ENCODE measurements at places on chromosomes 3 and 15.

DNA sequence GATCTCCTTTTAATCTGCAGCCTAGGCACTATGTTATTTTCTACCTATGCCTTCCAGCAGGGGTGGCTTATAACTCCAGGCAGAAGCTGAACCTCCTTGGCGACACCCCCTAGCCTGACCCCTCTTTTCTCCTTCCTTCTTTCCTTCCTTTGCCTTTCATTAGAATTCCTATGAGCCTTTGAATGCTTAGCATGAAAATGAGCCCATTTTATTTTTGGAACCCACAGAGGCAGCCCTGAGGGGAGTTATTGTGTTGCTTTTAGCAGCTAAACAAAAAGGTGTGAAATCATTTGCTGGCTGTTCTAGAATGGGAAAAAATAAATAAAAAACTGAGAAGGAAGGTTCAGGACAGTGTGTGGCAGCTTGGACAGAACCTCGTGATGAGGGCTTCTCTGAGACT is 164.6 kb upstream of the ICE2 start:
- DNase-seq = no peak

DNA sequence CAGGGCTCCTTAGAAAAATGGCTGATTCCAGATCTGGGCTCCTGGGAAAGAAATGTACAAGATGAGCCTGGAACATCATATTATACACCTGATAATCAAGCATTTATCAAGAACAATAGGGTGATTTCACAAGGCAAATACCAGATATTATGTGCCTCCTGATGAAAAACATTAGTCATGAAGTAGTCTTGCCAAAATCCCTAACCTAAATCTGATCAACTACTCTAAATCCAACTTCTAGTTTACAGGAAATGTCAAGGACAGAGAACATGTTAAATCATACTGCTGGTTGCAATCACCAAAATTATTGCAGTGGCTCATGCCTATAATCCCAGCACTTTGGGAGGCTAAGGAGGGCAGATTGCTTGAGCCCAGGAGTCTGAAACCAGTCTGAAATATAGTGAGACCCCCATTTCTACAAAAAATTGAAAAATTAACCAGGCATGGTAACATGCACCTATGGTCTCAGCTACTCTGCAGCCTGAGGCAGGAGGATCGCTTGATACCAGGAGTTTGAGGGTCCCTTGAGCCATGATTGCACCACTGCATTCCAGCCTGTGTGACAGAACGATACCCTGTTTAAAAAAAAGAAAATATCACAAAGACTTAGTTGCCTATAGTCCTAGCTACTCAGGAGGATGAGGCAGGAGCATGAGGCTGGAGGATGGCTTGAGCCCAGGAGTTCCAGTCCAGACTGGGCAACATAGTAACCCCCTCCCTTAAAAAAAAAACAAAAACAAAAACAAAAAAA is 34.9 kb upstream of the ATP13A3 start:
- no peak for DNase-seq

- peak; percentile 13 for DNase-seq
These were observed 436.1 kb downstream of the CHL1 start for GRCh38 chr3:632571-633170.

DNA sequence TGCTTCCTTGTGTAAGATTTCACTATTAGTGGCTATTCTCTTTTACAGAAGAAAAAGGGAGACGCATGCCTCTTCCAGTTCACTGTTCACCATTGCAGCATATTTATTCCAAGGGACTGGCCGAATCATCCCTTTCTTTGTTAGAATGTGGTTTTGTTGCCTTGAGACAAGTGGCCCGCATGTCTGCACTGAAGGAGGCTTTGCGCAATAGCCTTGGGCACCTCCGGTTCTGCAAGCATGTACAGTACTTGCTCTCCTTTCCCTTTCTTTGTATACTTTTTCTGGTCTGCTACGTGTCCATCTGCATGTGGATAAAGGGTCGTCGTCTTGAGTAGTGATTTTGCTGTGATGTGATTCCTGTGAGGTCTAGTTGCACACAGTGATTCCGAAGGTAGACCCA is 43.0 kb downstream of the FLNB start:
- DNase-seq = no peak

GRCh38 chr3:113812854-113813253 is 25.7 kb upstream of the GRAMD1C start:
- no peak for DNase-seq

DNA sequence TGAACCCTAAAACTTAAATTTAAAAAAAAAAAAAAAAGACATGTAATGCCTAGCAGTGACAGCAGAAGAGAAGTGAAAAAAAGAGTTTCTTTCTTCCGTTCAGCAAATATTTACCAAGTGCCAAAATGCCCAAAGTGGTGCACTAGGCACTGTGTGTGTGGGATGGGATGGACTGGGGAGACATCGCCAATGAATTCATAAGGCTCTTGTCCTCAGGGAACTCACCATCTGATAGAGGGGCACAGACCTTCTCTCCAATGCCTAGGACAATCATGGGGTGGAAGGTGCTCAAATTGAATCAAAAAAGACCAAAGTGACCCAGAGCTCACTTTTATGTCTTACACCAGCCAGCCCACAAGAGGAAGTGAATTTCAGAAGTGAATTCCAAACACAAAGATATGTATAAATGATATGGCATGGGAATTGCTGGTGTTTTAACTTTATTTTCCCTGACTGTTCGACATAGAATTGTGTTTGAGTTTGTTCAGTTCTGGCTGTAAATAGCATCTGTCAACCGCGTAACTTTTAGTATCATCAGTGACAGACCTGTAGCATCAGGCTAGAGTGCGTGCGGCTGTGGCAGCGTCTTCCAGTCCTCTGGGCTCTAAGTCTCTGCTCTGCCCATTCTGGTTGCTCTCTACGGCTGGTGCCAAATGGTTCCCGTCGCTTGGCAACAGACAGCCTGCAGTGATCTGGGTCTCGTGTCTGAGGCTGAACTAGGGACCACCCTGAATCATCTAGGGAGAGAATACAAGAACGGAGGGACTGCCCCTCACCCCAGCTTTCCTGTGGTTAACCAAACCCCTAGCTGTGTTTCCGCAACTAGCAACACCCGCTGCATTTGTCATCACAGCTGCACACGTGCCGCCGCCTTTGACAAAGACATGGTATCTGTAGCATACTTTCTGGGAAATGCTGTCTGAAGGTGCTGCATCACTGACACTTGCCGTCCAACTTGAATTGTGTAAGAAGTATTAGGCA is 154.0 kb upstream of the THBS1 start:
- no peak for DNase-seq

GRCh38 chr3:53222183-53222901 is 33.5 kb downstream of the TKT start:
- no peak for DNase-seq

GRCh38 chr3:29203851-29204250 is 77.0 kb upstream of the RBMS3 start:
- no peak for DNase-seq

DNA sequence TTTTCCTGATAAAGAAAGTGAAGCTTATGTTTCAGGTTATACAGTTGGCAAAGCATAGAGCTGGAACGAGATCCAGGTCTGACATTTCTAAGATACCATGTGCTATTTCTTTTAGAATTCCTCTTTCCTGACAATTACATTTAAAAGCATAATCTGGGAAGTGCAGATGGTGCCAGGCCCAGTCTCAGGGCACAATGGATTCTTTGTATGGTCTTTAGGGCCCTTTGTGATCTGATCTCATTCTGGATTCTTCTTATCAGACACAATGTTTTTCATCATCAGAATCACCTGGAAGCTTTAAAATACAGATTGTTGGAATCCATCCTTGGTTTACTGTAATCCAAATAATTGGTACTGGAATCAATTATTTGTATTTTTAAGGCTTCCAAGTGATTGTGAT is 18.6 kb upstream of the GLCE start:
- no peak for DNase-seq

DNA sequence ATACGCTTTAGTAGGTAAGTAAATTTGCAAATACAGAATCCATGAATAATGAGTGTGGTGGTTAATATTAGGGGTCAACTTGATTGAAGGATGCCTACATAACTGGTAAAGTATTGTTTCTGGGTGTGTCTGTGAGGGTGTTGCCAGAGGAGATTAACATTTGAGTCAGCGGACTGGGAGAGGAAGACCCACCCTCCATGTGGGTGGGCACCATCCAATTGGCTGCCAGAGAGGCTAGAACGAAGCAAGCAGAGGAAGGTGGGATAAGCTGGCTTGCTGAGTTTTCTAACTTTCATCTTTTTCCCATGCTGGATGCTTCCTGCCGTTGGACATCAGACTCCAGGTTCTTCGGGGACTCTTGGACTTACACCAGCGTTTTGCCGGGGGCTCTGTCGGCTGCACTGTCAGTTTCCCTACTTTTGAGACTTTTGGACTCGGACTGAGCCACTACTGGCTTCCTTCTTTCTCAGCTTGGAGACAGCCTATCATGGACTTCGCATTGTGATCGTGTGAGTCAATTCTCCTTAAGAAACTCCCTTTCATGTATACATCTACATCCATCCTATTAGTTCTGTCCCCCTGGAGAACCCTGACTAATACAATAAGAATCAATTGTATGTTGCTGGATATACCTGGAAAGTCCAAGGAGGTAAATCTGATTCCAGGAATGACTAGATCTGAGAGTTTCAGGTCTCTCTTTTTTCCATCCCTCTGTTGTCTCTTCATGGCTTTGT is 25.8 kb upstream of the NEDD4 start:
- no peak for DNase-seq

GRCh38 chr3:179666030-179666429 is 13.2 kb downstream of the USP13 start:
- DNase-seq = no peak

- no peak for DNase-seq
These were observed 58.2 kb downstream of the PHLDB2 start for GRCh38 chr3:111917300-111917699.

DNA sequence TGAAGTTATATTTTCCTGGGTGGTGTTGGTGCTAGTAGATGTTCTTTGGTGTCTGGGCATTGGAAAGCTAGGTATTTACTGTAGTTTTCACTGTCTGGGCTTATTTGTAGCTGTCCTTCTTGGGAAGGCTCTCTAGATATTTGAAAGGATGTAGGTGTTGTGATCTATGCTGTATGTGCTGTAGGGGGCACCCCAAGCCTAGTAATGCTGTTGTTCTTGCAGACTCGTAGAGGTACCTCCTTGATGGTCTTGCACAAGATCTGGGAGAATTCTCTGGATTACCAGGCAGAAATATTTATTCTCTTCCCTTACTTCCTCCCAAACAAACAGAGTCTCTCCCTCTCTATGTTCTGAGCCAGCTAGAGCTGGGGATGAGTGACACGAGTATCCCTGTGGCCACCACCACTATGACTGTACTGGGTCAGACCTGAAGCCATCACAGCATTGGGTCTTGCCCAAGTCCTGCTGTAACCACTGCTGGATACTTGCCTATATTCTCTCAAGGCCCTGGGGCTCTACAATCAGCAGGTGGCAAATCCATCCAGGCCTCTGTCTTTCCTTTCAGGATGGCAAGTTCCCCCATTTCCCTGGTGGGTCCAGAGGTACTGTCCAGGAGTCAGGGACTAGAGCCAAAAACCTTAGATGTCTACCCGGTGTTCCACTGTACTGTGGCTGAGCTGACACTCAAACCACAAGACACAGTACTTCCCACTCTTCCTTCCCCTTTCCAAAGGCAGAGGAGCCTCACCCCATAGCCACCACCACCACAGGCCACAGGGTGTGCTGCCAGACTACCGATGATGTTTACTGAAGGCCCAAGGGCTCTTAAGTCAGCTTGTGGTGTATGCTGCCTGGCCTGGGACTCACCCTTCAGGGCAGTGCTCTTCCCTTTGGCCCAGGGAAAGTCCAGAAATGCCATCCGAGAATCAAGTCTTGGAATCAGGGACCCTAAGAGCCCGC is 195.2 kb upstream of the DPPA4 start:
- no peak for DNase-seq

GRCh38 chr15:59473226-59473625 is 35.2 kb downstream of the FAM81A start:
- no peak for DNase-seq

DNA sequence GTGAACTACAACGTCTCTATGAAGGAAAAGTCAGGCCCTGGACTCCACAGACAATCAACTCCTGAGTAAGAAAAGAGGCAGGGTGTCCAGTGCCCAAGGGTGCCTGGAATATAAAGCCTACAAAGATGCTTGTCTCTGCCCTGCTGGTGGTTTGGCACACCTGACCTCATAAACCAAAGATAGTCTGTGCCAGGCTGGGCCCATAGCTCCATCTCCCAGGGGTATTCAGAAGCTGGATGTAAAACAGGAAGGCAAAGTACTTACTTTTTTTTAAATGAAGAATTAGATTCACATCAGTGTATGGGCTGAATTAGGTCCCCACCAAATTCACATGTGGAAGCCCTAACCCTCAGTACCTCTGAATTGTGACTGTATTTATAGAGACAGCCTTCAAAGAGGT is 66.6 kb upstream of the HERC1 start:
- DNase-seq = no peak
